ENCODE measurements at places on chromosomes 5 and 9. TPM values are rescaled to one million over a fixed set of nuclear protein-coding genes. Genes with fewer than 3 reads are reported as not detected.

DNA sequence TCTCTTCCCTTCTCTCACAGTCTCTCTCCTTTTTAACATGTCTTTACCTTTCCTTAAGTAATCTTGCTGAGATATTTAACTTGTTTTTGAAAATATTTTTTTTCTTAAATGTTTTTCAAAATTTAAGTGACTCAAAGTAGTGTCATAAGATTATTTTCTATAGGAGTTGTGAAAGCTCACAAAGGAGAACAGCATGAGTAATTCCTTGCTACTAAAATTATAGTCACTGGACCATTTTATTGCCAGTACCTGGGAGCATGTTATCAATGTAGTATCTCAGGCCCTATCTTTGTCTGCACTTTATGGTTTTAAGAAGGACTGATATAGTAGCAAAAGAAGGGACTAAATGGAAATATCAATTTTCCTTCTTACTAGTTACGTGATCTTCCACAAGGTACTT, 181.9 kb downstream of the TMEM232 start:
- H3K36me3 ChIP-seq = no peaks in the 10 kb centered on the region
- no peaks in the 10 kb centered on the region for H3K27me3 ChIP-seq
- no peaks in the 10 kb centered on the region for H3K4me1 ChIP-seq
- no peak overlapping the region for H3K27ac ChIP-seq
- H3K4me3 ChIP-seq = no peak overlapping the region
- no peak for DNase-seq

- H3K27me3 ChIP-seq = peaks cover 21% of the 10 kb centered on the region
- no peak for DNase-seq
- peaks cover 1% of the 10 kb centered on the region for H3K36me3 ChIP-seq
- no peak overlapping the region for H3K4me3 ChIP-seq
Measured at GRCh38 chr9:89295400-89295799, 15.6 kb upstream of the CKS2 start.

DNA sequence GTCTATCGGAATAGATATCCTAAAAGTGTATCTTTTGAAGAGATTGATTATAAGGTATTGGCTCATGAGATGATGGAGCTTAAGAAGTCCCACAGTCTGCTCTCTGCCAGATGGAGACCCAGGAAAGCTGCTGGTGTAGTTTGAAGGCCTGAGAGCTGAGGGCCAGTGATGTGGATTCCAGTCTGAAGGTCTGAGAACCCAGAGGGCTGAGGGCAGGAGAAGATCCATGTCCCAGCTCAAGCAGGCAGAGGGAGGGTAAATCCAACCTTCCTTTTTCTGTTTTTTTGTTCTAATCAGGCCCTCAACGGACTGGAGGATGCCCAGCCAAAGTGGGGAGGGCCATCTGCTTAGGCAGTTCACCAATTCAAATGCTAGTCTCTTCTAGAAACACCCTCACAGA, 11.0 kb upstream of the ABL1 start:
- H3K27ac ChIP-seq = no peak overlapping the region
- H3K4me1 ChIP-seq = no peaks in the 10 kb centered on the region
- peaks cover 11% of the 10 kb centered on the region for H3K36me3 ChIP-seq
- DNase-seq = no peak

The ROR2 gene
- total RNA-seq = 3.2 TPM

The DBH gene
- not detected for total RNA-seq

The GNA14 gene
- total RNA-seq = not detected

Measured in activated CD8-positive, alpha-beta memory T cell treated with anti-CD3 and anti-CD28 coated beads, Interleukin-2, amount 10 ng/mL, durations not matched to agents 7 days and 5 days (primary cell).